ENCODE measurements at places on chromosomes 3 and 15. TPM values are rescaled to one million over a fixed set of nuclear protein-coding genes. Genes with fewer than 3 reads are reported as not detected.

CD86 gene
- 4.7 TPM for total RNA-seq

PRSS50 gene
- not detected for total RNA-seq

DNA sequence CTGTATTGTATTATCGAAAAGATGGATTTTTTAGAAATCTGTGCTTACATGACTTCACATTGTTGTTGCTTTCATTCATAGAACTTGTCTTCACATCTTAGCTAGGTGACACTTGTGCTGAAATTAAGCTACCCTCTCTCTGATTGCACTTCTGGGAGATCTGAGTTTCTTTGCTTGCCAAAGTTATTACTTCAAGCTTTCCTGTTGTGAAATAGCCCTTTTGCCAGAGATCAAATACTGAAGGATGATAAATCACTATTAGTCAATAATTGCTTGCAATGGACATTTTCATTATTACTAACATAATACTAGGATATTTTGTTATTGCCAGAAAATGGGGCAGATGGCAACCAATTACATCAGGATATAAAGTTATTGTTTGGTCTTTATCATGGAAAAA lies 34.7 kb downstream of the PIK3CA start:
- no peak for DNase-seq

DNA sequence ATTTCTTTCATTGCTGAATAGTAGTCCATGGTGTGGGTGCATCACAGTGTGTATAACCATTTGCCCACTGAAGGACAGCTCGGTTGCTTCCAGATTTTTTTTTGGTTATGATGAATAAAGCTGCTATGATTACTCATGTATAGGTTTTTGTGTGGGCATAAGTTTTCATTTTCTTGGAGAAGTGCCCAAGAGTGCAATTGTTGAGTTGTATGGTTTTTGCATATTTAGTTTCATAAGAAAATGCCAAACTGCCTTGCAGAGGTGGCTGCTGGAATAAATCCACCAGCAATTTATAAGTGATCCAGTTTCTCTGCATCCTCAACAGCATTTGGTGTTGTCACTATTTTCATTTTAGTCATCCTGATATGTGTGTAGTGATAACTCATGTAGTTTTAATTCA lies 8.4 kb upstream of the SPESP1 start:
- DNase-seq, result no peak

DNA sequence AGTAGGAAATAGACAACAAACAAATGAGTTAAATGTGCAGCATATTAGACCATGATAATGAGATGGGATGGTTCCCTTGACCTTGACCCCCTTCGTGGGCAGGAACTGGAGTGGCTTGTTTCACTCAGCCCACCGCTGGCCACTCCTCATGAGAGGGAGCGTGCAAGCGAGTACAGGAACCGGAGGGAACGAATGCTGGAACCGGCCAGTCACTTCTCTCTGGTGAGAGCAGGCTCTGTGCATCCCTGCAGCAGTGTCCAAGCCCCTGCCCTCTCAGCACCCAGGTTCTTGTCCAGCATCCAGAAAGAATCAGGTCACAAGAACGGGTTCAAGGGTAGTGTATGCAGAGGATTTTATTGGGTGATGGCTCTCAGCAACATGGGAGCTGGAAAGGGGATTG lies 17.2 kb upstream of the IREB2 start:
- no peak for DNase-seq

- DNase-seq, result no peak
Measured at GRCh38 chr3:6492306-6492705, 368.6 kb upstream of the GRM7 start.

RASGRP1 gene
- 55.5 TPM for total RNA-seq

- DNase-seq, result no peak
Measured at GRCh38 chr3:151443583-151443982, 17.3 kb downstream of the IGSF10 start.
